Osteoblast (primary cell): ENCODE measurements at places on chromosomes 4 and X. TPM values are rescaled to one million over a fixed set of nuclear protein-coding genes. Genes with fewer than 3 reads are reported as not detected.
A peak's percentile ranks its signal among the peaks of the same experiment; 100 is the strongest.

DNA sequence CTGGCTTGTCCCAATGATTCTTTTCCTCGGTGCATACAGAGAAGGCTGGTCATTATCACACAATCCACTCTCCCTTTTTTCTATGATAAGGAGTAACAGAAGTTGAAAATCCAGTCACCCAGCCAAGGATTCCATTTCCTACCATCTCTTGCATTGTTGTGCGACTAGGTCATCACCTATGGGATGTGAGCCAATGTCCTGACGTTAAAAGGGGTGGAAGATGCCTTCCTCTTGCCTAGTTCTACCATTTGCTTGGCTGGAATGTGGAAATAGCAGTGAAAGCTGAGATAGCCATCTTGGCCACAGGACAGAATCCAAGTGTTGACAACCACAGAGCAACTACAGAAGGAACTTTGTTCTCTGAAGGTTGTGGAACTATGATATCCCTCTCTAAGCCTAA is 132.2 kb upstream of the KIT start:
- no peaks in the 10 kb centered on the region for H3K27me3 ChIP-seq
- no peak overlapping the region for H3K4me3 ChIP-seq
- H3K27ac ChIP-seq, result no peak overlapping the region

DNA sequence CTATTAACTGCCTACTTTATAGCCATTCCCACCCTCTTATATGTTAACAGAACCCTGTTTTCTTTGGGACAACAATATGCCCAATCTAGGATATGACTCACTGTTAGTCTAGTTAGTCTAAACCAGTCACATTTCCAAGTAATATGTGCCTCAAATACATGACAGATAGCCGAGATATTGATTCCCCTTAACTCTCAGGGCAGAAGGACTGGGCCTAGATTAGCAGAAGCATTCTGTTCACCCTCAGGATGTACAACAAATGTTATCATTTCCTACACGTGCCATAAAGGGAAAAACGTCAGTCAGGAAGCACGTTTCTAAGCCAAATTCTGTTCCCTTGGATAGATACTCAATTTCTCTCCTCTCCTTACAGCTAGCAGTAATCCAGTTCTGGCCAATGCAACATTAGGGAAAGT is 114.1 kb downstream of the SLC10A7 start:
- H3K36me3 ChIP-seq, result no peaks in the 10 kb centered on the region
- no peak overlapping the region for H3K4me3 ChIP-seq
- H3K27ac ChIP-seq, result no peak overlapping the region
- DNase-seq, result peak; percentile 37

GRCh38 chr4:127889903-127890302 is 9.2 kb downstream of the PLK4 start:
- no peak overlapping the region for H3K4me3 ChIP-seq
- peaks cover 4% of the 10 kb centered on the region for H3K4me1 ChIP-seq
- no peak overlapping the region for H3K27ac ChIP-seq
- peaks cover 10% of the 10 kb centered on the region for H3K36me3 ChIP-seq
- DNase-seq, result no peak

- peak overlapping the region; percentile 17 for H3K4me3 ChIP-seq
- peak overlapping the region; percentile 98 for H3K27ac ChIP-seq
- no peak for DNase-seq
- no peaks in the 10 kb centered on the region for H3K27me3 ChIP-seq
- peaks cover 9% of the 10 kb centered on the region for H3K36me3 ChIP-seq
Measured at GRCh38 chr4:168409089-168409801, 71.0 kb downstream of the DDX60L start.

DNA sequence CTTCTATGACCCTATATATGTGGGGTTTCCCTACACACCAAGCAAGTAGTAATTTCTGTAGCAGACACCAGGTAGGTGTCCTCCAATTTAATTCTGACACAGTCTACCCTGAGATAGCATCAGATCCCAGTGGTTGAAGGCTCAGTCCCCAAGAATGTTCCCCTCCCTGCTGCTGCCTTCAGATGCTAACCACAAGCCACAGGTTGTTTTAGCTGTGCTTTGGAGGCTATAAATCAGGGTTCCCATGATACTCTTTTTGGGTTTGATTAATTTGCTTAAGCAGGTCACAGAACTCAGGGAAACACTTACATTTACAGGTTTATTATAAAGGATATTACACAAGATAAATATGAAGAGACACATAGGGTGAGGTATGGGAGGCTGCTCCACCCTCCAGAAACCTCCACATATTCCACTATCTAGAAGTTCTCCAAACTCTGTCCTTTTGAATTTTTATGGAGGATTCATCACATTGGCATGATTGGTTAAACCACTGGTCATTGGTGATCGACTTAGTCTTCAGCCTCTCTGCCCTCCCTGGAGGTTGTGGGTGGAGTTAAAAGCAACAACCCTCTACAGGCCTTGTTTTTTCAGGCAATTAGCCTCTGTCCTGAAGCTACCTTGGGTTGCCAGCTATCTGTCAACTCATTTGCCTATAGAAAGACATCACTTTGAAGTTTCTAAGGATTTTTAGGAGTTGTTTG is 50.8 kb downstream of the GRIA2 start:
- no peaks in the 10 kb centered on the region for H3K27me3 ChIP-seq
- H3K4me1 ChIP-seq, result no peaks in the 10 kb centered on the region
- H3K36me3 ChIP-seq, result no peaks in the 10 kb centered on the region
- no peak for DNase-seq
- no peak overlapping the region for H3K27ac ChIP-seq

- H3K27ac ChIP-seq, result no peak overlapping the region
- DNase-seq, result no peak
Measured at GRCh38 chrX:151815398-151815797, 80.9 kb downstream of the CNGA2 start.

Gene LDOC1
- 4.7 TPM in 2 replicates for total RNA-seq

Gene ANK2
- total RNA-seq, result 68.4 and 79.6 TPM in 2 replicates

Gene SPIN3
- 10.9 and 11.2 TPM in 2 replicates for total RNA-seq

Gene NFKB1
- total RNA-seq, result 27.1 and 28.6 TPM in 2 replicates

Gene SLC34A2
- total RNA-seq, result not detected in 2 replicates

Gene LDB2
- total RNA-seq, result 18.8 and 21.8 TPM in 2 replicates

Gene BCORL1
- 1.4 and 1.8 TPM in 2 replicates for total RNA-seq

Gene ADRA2C
- total RNA-seq, result 1.1 and 1.5 TPM in 2 replicates

Gene SOX3
- not detected in 2 replicates for total RNA-seq
